Nucleus accumbens (tissue), 56 donors: ENCODE measurements at places on chromosomes 7 and 10.

DNA sequence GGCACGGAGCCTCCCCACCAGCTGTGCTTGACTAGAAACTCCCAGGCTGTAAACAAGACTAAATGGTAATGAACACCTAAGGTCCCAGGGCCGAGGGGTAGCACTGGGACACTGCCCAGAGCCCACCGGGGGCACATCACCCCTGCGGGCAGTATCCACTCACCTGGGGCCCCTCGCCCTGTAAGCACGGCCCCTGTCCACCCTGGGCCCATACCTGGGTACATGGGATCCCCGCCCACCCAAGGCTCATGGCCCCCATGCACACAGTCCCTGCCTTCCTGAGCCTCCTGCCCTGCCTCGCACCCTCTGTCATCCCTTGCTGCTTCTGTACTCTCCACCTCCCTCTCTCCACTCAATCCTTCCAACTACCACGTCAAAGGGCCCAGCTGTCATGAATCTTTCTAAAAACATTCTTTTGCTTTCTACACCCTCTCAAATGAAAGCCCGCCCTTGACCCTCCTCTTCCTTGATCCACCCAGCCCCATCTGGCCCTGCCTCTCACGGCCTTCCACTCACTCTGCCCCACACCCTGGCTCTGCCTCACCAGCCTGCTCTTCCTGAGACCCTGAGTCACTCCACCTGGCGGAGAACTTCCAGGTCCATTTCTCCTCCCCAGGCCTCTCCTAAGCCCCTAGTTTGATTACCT is 173.1 kb downstream of the PARD3 start:
- no peak for DNase-seq

- DNase-seq, result no peak
These were observed 33.2 kb downstream of the HIF1AN start for GRCh38 chr10:100568912-100569311.

- no peak for DNase-seq
These were observed 86.5 kb upstream of the PFKP start for GRCh38 chr10:2980791-2981360.

DNA sequence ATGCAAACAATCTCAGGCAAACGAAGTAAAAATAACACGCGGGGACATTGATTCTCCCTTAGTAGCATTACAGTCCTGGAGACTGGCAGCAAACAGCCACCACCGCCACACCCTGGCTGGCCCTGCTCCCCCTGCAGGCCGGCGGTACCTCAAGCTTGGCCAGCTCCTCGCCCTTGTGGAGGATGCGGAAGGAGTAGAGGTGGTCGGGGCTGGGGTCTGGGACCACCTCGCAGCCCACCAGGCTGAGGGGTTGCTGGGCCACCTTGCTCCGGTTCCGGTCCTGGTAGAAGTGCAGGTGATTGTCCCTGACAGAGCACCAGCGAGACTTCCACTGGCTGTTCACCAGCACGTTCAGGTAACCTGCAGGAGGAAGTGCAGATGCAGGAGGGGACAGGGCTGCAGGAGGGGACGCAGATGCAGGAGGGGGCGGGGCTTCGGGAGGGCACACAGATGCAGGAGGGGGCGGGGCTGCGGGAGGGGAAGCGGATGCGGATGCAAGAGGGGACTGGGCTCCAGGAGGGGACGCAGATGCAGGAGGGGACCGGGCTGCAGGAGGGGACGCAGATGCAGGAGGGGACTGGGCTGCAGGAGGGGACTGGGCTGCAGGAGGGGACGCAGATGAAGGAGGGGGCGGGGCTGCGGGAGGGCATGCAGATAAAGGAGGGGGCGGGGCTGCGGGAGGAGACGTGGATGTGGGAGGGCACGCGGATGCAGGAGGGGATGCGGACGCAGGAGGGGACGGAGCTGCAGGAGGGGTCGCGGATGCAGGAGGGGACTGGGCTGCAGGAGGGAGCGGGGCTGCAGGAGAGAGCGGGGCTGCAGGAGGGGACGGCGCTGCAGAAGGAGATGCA is 65.7 kb downstream of the VWA2 start:
- no peak for DNase-seq
